Colonic mucosa (tissue), 4 donors: ENCODE measurements at places on chromosomes 4 and X.

GRCh38 chr4:104879367-104879766 is 267.3 kb upstream of the TET2 start:
- no peak overlapping the region for H3K27ac ChIP-seq
- H3K4me1 ChIP-seq: no peaks in the 10 kb centered on the region
- no peaks in the 10 kb centered on the region for H3K36me3 ChIP-seq
- no peaks in the 10 kb centered on the region for H3K27me3 ChIP-seq

DNA sequence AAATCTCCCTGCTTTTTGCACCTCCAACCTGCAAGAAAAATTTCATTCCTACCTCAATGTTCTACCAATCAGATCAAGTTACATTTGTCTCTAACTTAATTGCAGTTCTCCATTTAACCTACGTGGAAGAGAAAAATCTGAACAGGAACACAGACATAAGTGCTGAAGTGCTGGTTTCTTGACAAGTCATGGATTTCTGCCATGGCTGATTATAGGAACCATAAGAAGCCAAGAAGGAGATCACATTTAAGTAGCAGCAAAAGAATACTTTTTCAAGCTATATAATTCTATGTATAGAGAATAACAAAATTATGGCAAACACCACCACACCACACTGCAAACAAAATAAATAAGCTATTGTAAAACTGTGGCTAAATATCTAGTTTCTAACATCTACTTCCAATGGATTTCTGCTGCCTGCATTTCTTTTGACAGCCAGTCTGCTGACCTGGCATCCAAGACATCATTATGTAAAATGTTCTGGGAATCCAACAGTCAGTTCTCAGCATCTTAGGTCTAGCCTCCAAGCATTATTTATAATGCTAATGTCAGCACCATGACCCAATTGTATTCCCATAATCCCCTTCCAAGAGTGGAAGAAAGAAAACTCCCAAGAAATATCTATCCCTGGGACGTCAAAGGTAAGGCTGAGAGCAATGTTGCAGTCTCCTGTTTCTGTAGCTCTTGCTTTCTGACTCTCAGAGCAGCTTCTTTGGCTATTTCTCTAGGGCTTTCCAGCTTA is 50.8 kb upstream of the GAB1 start:
- no peak overlapping the region for H3K27ac ChIP-seq
- no peaks in the 10 kb centered on the region for H3K36me3 ChIP-seq
- no peaks in the 10 kb centered on the region for H3K27me3 ChIP-seq
- H3K4me3 ChIP-seq: no peak overlapping the region
- no peaks in the 10 kb centered on the region for H3K4me1 ChIP-seq

GRCh38 chr4:7412554-7412912 is 22.2 kb downstream of the PSAPL1 start:
- no peaks in the 10 kb centered on the region for H3K36me3 ChIP-seq
- no peak for DNase-seq
- no peaks in the 10 kb centered on the region for H3K27me3 ChIP-seq
- H3K27ac ChIP-seq: no peak overlapping the region
- H3K4me3 ChIP-seq: no peak overlapping the region

GRCh38 chrX:68652326-68653170 is 5.1 kb downstream of the STARD8 start:
- H3K4me3 ChIP-seq: no peak overlapping the region
- no peak overlapping the region for H3K27ac ChIP-seq
- peaks cover 8% of the 10 kb centered on the region for H3K27me3 ChIP-seq

GRCh38 chr4:41844327-41844726 is 90.9 kb upstream of the TMEM33 start:
- no peaks in the 10 kb centered on the region for H3K27me3 ChIP-seq
- no peak overlapping the region for H3K27ac ChIP-seq
- DNase-seq: no peak
- H3K36me3 ChIP-seq: no peaks in the 10 kb centered on the region
- no peak overlapping the region for H3K4me3 ChIP-seq
- no peaks in the 10 kb centered on the region for H3K4me1 ChIP-seq

GRCh38 chr4:77082886-77083608 is 7.3 kb upstream of the CCNI start:
- no peaks in the 10 kb centered on the region for H3K36me3 ChIP-seq
- no peaks in the 10 kb centered on the region for H3K4me1 ChIP-seq
- no peaks in the 10 kb centered on the region for H3K27me3 ChIP-seq
- no peak overlapping the region for H3K4me3 ChIP-seq
- DNase-seq: no peak
- H3K27ac ChIP-seq: no peak overlapping the region

DNA sequence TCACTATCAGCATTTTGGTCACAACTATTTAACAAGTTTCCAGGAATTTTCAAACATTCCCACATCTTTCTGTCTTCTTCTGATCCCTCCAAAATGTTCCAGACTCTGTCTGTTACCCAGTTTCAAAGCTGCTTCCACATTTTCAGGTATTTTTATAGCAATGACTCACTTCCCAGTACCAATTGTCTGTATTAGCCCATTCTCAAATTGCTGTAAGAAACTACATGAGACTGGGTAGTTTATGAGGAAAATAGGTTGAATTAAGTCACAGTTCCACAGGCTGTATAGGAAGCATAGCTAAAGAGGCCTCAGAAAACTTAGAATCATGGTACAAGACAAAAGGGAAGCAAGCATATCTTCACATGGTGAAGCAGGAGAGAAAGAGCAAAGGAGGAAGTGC is 475.0 kb upstream of the PCDH7 start:
- H3K36me3 ChIP-seq: no peaks in the 10 kb centered on the region
- H3K4me1 ChIP-seq: no peaks in the 10 kb centered on the region
- no peak for DNase-seq
- no peaks in the 10 kb centered on the region for H3K27me3 ChIP-seq

DNA sequence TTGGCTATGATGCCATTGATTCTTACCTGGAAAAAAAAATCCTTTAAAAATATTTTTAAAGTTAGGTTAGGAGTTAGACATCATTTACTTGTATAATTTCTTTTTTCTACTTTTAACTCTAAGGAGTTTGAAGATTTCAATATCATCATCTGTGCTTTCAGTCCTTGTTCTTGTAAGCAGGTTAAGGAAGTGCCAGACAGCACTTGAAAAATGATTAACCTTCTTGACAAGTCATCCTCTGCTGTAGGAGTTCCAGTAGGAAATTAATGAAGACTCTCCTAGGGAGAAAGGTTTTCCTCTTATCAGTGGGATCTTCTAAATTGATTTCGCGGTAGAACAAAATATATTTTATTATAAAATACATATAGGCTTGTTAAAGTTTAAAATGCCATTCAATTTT is 29.1 kb upstream of the ANAPC4 start:
- no peak overlapping the region for H3K27ac ChIP-seq
- no peaks in the 10 kb centered on the region for H3K4me1 ChIP-seq
- no peaks in the 10 kb centered on the region for H3K36me3 ChIP-seq
- no peak for DNase-seq
- no peak overlapping the region for H3K4me3 ChIP-seq
- H3K27me3 ChIP-seq: no peaks in the 10 kb centered on the region

GRCh38 chr4:40990236-40990898 is 224.0 kb downstream of the APBB2 start:
- H3K27me3 ChIP-seq: no peaks in the 10 kb centered on the region
- DNase-seq: no peak
- H3K4me3 ChIP-seq: no peak overlapping the region
- H3K36me3 ChIP-seq: no peaks in the 10 kb centered on the region

DNA sequence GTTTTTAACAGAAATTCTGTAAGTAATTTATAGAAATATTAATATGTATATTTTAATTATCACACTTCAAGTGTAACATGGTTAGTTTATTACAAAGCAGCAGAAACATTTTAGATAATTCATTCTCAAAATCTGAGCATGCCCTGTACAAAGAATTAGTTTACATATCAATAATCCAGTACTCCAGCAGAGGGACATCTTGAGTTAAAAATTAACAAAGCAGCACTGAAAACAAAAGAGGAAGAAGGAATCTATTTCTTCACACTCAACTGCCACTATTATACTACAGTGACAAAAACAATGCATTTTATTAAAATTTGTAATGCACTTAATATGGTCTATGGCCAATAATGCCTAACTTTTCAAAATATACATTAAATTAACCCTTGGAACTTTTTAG is 179.1 kb upstream of the KLHL4 start:
- no peak overlapping the region for H3K4me3 ChIP-seq
- no peaks in the 10 kb centered on the region for H3K27me3 ChIP-seq
- no peaks in the 10 kb centered on the region for H3K4me1 ChIP-seq
- DNase-seq: no peak
- H3K36me3 ChIP-seq: no peaks in the 10 kb centered on the region

DNA sequence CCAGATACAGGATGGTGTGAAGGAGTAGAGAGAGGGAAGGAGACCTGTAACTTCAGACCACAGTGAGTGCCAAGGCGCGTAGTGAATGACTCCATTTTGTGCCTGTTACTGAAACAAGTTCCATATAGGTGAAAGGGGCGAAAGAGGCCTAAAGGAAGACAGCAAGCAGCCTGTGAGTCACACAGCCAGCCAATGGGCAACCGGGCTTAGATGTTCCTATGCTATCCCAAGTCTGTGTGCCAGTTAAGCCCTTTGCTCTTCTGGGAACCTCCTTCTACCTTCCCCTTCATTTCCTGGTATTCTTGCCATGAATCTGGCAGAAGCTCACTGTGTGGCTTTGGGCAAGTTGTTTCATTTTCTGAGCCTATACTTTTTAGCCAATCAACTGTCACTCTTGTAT is 161.8 kb upstream of the LDB2 start:
- no peaks in the 10 kb centered on the region for H3K27me3 ChIP-seq
- no peaks in the 10 kb centered on the region for H3K36me3 ChIP-seq
- H3K4me3 ChIP-seq: no peak overlapping the region
- no peak for DNase-seq

DNA sequence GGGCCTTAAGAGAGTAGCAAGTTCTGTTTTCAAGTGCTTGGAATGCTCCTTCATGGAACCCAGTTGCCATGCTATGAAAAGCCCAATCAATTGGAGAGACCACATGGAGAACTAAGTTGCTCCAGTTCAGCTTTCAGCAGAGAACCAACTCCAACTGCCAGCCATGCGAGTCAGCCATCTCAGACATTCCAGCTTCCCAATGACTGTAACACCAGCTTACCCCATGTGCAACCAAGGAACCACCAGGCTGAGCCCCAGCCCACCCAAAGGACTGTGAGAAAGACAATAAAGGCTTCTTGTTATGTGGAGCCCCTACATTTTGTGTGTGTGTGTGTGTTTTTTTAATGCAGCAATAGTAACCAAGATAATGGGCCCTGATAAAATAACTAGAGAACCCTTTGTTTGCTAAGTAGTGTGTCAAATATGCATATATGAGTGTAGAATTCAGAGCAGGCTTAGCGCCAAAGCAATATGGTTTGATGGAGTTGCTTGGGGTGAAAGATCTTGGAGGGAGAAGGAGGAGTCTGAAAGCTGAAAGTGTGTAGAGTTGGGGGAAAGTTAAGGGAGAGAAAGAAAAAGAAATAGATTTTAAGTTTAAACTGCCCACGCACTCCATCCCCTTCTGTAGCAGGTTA is 35.0 kb upstream of the CCKAR start:
- no peak for DNase-seq
- H3K27ac ChIP-seq: no peak overlapping the region

GRCh38 chr4:16727218-16727617 is 171.2 kb downstream of the LDB2 start:
- no peak overlapping the region for H3K4me3 ChIP-seq
- DNase-seq: no peak
- H3K27me3 ChIP-seq: no peaks in the 10 kb centered on the region
- H3K27ac ChIP-seq: no peak overlapping the region
- H3K4me1 ChIP-seq: no peaks in the 10 kb centered on the region

DNA sequence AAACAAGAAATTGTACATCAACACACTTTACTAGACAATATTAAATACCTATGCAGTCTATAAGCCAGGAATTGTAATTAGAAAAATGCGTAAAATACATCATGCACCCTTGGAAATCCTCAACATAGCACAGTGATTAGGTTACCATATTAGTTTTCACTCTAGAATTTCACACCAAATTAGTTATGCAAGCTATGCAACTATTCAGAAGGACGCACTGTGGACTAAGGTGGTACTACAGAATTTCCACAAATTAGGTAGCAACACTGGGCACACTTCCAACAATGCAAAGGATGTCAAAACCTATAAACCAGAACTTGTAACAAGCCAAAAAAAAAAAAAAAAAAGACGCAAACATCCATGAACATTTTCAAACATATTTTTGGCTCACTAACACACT is 71.1 kb upstream of the ZCCHC13 start:
- no peak overlapping the region for H3K27ac ChIP-seq
- no peak for DNase-seq
- H3K4me3 ChIP-seq: no peak overlapping the region
- H3K27me3 ChIP-seq: no peaks in the 10 kb centered on the region

DNA sequence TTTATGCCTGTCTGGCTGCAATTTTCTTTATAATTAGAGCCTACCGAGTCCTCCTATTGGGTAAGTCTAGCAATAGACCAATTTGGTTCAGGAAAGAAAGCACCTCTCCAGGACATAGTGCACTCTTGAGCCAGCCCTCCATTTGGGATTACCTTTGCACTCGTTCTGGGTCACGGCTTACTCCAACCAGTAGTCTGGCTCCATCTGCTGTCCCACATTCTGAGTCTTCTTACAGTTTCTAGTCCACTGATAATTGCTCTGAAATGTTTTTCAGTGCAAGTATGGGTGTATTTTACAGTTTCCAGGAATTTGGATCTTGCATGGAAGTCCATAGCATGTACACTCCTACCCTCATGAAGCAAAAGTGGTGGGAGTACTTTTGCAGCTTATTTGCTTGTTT is 34.8 kb upstream of the USP51 start:
- no peaks in the 10 kb centered on the region for H3K36me3 ChIP-seq
- no peaks in the 10 kb centered on the region for H3K4me1 ChIP-seq
- DNase-seq: no peak
- no peak overlapping the region for H3K27ac ChIP-seq
- H3K27me3 ChIP-seq: no peaks in the 10 kb centered on the region

- no peaks in the 10 kb centered on the region for H3K27me3 ChIP-seq
- peak overlapping the region; percentile 2 for H3K27ac ChIP-seq
- H3K4me1 ChIP-seq: no peaks in the 10 kb centered on the region
- no peak for DNase-seq
- H3K36me3 ChIP-seq: no peaks in the 10 kb centered on the region
These were observed 8.5 kb downstream of the DLG3 start for GRCh38 chrX:70453024-70453618.

- no peak for DNase-seq
- no peak overlapping the region for H3K4me3 ChIP-seq
- H3K4me1 ChIP-seq: no peaks in the 10 kb centered on the region
- no peaks in the 10 kb centered on the region for H3K27me3 ChIP-seq
These were observed 48.4 kb upstream of the TMPRSS11A start for GRCh38 chr4:68011684-68012083.

DNA sequence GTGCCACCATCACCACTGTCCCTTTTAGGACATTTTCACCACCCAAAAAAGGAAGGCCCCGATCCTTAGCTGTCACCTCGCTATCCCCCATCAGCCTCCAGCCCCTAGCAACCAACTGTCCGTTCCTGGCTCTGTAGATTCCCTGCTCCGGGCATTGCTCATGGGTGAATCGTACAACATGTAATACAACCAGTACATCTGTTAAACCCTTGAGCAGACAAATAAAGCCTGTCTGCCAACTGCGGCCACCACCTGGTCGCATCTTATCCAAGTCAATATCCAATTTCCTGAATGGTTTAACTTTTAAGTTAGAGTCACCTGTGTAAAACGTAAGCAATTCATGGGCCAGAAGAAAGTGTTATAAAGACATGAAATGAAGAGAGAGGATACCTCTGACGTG is 251.9 kb downstream of the AFAP1 start:
- no peaks in the 10 kb centered on the region for H3K4me1 ChIP-seq
- H3K36me3 ChIP-seq: no peaks in the 10 kb centered on the region
- H3K27ac ChIP-seq: no peak overlapping the region
- H3K27me3 ChIP-seq: no peaks in the 10 kb centered on the region
- DNase-seq: no peak
